ENCODE measurements at places on chromosomes 2 and 18.
A peak's percentile ranks its signal among the peaks of the same experiment; 100 is the strongest.

- no peak for DNase-seq
Observed at GRCh38 chr2:54666634-54667265, 56.7 kb upstream of the EML6 start.

DNA sequence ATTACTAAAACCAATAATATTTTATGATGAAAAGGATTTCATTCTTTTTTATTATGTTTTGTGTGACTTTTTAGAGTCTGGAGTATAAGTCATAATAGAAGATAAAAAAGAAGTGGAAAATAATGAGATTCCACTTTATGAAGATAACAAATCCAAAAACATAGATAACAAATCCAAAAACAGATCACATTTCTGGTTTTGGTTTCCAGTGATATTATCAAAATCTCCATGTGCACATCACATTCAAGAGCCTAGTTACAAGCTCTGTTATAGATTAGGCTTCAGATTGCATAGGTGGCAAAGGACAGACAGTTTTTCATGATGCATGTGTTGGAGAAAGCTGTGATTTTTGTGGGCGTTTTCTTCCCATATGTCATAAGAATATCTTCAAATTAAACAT is 648.2 kb downstream of the STK39 start:
- no peak for DNase-seq

GRCh38 chr18:61597316-61597715 is 264.1 kb downstream of the CDH20 start:
- no peak for DNase-seq

GRCh38 chr2:45892425-45892745 is 240.9 kb downstream of the PRKCE start:
- no peak for DNase-seq

DNA sequence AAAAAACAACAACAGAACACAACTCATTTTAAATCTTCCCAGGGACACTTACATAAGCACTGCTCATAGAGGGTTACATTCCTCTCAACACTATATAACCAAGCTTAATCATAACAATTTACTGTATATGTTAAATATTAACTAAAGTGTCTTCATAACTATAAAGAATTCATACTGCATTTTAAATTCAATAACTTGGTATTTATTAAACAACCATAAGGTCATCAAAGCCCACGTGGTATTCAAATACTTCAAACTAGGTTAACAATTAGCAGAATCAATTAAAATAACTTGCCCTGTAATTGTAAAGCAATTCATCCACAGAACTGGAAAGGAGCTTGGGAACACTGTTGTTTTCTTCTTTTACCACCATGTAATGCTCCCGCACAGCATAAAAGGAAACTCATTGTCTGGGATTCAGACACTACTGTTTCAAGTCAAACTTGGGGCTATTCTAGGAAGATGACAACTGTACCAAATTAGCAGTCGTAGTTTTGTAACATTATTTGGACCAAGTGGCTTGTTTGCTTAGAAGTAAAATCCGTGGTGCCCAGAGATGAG is 10.4 kb downstream of the GAREM1 start:
- DNase-seq = no peak

DNA sequence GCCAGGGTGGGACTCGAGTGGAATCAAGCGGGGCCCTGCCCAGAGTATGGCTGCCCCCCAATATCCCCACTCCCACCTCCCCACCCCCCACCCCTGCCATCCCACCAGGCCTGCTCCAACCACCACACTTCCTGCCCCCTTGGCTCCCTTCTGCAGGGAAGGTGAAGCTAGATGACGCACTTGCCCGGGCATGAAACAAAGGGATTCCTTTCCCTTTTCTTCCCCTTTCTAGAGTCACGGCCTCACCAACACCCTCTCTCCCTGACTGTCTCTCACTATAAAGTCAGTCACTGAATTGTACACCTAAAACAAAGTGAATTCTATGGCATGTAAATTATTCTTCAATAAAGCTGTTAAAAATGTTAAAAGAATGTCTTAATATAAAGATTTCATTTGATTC is 16.0 kb downstream of the ZBTB7C start:
- DNase-seq = no peak

DNA sequence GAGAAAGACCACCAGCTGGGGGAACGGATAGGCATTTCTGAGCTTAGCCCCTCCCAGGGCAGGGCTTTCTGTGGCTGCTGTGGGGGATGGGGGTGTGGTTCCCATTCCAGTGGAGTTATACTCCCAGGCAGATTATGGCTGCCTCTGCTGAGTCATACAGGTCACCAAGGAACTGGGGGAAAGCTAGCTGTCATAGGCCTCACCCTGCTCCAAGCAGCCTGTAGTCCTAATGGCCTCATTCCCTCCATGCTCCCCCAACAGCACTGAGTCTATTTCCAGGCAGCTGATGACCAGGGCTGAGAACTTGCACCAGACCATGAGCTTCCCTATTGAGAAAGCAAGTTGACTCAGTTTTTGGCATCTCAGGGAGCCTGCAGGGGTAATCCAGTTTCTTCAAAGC is 87.1 kb downstream of the GPR39 start:
- no peak for DNase-seq

GRCh38 chr2:198749364-198749763 is 708.4 kb downstream of the SATB2 start:
- no peak for DNase-seq

DNA sequence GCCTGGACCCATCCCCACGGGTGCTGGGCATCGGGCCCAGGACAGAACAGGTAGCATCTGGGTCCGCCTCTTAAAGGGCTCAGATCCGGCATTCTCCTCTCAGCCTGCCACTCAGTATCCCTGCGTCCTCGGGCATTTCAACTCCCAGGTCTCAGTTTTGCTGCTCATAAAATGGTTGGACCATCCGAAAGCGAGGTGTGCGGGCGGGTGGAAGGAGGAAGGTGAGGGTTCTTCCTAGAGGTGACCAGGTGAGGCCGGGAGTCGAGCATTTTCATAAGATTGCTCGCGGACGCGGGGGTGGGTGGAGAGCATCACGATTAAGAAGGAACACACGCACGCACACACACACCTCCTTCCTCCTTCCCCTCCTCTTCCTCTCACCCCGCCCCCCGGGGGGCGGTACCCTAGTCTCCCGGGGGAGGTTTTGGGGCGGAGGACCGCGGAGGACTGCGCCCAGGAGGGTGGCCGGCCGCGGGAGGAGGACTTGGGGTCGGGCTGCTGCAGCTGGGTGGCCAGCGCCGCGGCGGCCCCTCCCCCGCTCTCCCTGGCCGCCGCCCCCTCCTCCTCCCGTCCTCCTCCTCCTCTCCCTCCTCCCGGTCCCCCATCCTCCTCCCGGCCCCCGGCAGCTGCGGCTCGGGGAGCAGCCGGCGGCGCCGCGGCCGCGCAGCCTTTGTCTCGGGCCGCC is 97.9 kb upstream of the GPR45 start:
- peak; percentile 39 for DNase-seq

DNA sequence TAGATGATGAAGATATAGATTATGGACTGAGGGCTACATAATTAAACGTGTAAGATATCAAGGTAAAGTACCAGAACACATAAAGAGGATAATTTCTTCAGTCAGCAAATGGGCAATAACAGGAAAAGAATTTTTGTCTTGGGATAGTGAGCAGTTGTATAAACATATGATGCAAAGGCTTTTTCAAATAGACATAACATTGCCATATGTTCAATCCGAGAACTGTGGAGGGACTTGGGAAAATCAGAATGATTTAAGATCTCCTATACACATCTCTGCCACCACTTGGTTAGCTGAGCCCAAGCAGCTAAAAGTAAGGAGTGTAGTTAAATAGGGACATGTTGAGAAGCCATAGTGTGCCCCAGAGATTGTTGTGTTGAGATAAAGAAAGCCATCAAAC is 287.6 kb upstream of the ZNF521 start:
- no peak for DNase-seq

- no peak for DNase-seq
Observed at GRCh38 chr2:205148755-205149154, 533.5 kb upstream of the NRP2 start.

DNA sequence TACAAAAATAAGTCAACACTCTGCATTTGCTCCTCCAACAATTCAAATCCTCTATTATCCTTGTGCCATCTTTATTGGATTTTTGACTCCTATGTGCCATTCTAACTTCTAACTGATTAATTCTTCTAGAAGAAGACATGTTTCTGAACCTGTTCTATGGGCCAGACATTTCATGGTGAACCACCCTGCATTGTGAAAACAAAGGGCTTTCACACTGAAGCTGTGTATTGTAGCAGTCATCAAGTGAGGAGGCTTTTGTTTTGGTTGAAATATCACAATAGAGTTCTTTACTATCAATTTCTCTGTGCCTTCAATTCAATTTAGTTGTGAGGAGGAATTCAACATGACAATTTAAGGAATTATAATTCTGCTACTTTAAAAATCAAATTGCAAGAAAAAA is 357.9 kb downstream of the PLCL1 start:
- DNase-seq = no peak

- DNase-seq = no peak
Observed at GRCh38 chr18:79625195-79625923, 54.2 kb upstream of the CTDP1 start.

DNA sequence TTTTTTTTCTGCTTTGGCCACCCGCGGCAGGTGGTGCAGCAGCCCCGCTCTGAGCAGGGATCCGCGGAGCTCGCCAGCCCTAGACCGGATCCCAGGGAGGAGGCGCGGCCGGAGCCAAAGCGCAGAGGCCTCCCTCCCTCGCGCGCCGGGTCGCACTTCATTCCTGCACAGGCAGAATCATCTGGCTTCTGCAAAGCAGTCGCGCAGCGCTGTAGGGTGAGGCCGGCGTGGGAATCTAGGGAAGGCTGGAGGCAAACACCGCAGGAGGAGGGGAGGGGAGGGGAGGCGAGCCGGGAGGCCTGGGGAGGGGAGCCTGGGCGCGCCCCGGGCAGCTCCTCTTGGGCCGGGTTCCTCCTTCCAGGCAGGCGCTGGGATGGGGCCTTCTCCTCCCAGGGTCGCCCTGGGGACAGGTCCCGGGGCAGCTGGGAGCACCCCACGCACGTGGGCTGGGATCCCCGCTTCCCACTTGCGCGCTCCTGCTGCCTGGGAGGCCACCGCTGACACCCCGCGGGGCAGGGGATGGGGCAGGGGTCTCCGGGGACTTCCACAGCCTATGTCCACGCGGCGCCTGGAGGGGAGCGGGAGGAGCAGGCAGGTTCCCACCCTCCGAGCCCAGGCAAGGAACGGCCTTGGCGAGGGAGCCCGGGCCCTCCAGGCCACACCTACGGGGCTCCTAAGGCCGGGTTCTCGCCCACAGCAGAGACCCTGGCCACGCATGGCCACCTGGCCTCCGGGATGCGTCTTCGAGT is 45.0 kb downstream of the MBP start:
- no peak for DNase-seq
